ENCODE measurements at places on chromosomes 6 and 20. TPM values are rescaled to one million over a fixed set of nuclear protein-coding genes. Genes with fewer than 3 reads are reported as not detected.

CRIP3 gene
- total RNA-seq: 2.2 TPM

GSTA2 gene
- total RNA-seq: not detected

B3GALT4 gene
- 6.2 TPM for total RNA-seq

TNFRSF6B gene
- total RNA-seq: not detected

AARS2 gene
- 16.0 TPM for total RNA-seq

YIPF3 gene
- 43.0 TPM for total RNA-seq

SUMO4 gene
- total RNA-seq: 2.1 TPM

CST2 gene
- not detected for total RNA-seq

OPRM1 gene
- not detected for total RNA-seq

MTFR2 gene
- 13.6 TPM for total RNA-seq

CST1 gene
- total RNA-seq: not detected

BTBD3 gene
- total RNA-seq: 0.82 TPM

PGK2 gene
- total RNA-seq: not detected

BPIFB4 gene
- not detected for total RNA-seq
